Naive thymus-derived CD4-positive, alpha-beta T cell (primary cell): ENCODE measurements at places on chromosomes 2 and 18. TPM values are rescaled to one million over a fixed set of nuclear protein-coding genes. Genes with fewer than 3 reads are reported as not detected.

Gene BBS5
- polyA plus RNA-seq: 1.6 TPM

Gene SP140
- polyA plus RNA-seq: 11.3 TPM

Gene IMPA2
- 7.8 TPM for polyA plus RNA-seq

Gene SERPINB10
- not detected for polyA plus RNA-seq

Gene PROM2
- not detected for polyA plus RNA-seq

Gene GPR35
- 0.20 TPM for polyA plus RNA-seq

Gene WIPF1
- 92.3 TPM for polyA plus RNA-seq

Gene MAPK4
- polyA plus RNA-seq: not detected

Gene C2orf66
- not detected for polyA plus RNA-seq

Gene SCYGR6
- not detected for polyA plus RNA-seq
